ENCODE measurements at places on chromosomes 1 and 21.

- no peak for DNase-seq
These were observed 39.9 kb upstream of the TSPAN2 start for GRCh38 chr1:115129071-115129640.

DNA sequence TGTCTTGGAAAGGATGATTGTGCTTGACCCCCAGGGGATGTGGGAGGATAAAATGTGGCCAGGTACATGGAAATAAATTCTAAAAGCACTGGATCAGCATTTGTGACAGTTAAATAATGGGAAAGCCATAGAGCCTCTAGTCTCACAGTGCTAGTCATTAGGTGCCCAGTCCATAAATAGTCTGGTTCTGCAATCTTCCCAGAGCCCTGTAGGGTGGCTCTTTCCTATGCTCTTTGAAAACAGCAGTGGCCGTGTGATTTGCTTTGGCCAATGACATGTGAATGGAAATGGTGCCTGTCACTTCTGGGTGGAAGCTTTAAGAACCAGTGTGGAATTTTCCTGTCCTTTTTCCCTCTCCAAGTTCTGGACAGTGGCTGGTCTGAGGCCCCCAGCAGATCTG is 113.2 kb downstream of the TRABD2B start:
- DNase-seq: no peak

DNA sequence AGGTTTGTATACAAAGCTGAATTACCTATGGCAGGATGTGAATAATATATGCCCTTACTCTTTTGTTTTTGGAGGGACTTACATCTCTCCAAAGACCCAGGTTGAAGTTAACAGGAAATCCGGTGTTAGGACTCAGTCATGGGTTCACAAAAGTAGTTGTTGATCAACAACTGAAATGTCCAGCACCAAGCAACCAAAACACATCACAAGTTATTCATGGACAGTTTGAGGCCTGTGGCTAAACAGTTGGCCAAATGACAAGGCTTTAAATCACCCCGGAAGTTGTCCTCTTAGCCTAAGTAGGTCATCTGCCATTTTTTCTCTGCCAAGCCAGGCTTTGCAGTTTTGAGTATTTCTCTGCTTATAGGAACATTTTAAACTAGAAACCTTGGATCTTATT is 89.9 kb downstream of the CD247 start:
- DNase-seq: no peak

- DNase-seq: no peak
These were observed 11.8 kb downstream of the OLIG2 start for GRCh38 chr21:33037501-33037900.

DNA sequence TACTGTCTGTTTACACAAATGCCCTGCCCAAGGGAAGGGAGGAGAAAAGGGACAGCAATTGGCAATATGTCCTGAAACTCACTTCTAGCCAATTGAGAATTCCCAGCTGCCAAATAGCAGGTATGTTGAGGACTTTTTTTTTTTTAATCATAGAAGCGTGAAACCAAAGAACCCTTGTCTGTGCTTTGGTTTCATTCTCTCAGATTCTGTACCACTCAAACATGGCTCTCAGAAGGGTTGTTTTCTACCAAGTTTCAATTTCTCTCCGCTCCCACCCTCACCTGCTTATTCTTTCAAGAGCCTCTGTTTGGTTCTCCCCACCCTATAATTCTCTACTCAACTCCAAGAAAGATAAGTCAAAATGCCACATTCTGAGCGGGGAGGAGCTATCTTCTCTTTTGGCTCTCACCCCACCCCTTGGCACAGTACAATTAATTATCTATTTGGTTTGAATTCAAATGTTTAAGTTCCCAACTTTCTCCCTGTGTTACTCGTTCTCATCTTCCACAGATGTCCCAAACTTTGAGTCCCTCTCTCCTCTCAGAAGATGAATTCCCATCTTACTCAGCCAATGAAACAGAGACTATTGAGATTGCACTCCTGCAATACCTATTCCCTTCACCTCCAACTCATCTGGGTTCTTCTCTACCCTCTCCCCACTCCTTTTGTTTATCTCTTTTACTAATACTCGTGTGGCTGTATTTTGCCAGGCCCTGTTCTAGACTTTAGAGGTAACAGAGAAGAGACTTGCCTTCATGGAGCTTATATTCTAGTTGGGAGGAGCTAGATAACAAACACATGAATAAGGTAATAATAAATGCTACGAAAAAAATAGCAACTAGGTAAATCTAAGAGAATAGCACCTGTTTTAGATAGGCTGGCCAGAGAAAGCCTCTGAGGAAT is 3.9 kb upstream of the TP53BP2 start:
- DNase-seq: no peak

DNA sequence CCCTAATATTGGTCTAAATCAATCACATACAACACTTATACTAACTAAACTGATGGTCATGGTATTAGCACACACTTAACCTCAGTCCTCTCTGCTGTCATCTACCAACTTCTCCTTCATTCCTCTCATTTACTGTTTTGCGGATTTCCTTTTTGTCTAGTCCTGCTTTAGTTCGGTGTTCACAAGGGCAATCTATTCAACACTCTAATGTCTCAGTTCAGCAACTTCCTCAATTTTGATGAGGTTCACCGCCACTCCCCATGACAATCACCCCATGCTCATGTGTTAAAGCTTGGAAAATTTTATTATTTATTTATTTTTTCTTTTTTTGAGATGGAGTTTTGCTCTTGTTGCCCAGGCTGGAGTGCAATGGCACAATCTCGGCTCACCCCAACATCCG is 301.1 kb downstream of the PTPRC start:
- no peak for DNase-seq

GRCh38 chr1:186888367-186888766 is 59.6 kb downstream of the PLA2G4A start:
- DNase-seq: no peak

- peak; percentile 4 for DNase-seq
These were observed 94.5 kb upstream of the RAVER2 start for GRCh38 chr1:64650411-64650810.

DNA sequence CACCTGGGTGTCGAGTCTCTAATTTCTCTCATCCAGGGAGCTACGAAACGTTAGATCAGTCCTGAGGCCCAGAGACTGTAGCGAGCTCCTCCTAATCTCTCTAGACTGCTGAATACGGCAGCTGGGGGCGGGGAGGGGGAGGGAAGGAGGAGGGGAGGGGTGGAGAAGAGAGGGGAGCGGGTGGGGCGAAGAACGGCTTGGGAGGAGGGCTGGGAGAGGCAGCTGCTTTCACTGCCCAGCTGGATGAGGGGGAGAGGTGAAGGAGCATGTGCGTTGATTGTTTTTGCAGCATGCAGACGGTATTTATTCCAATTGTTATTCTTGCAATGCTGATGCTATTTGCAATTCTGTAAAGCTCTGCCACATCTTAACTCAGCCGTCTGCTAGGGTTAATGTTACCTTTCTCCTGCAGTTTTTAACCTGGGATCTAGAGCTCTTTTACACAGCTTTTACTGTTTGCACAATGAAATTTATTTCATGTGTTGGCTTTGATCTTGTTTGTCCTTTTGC is 790 bp downstream of the DNAJC6 start:
- DNase-seq: no peak

- DNase-seq: no peak
These were observed 8.2 kb downstream of the RBM15 start for GRCh38 chr1:110347182-110347893.

- DNase-seq: no peak
These were observed 225.3 kb upstream of the B3GALT2 start for GRCh38 chr1:193411714-193412113.

DNA sequence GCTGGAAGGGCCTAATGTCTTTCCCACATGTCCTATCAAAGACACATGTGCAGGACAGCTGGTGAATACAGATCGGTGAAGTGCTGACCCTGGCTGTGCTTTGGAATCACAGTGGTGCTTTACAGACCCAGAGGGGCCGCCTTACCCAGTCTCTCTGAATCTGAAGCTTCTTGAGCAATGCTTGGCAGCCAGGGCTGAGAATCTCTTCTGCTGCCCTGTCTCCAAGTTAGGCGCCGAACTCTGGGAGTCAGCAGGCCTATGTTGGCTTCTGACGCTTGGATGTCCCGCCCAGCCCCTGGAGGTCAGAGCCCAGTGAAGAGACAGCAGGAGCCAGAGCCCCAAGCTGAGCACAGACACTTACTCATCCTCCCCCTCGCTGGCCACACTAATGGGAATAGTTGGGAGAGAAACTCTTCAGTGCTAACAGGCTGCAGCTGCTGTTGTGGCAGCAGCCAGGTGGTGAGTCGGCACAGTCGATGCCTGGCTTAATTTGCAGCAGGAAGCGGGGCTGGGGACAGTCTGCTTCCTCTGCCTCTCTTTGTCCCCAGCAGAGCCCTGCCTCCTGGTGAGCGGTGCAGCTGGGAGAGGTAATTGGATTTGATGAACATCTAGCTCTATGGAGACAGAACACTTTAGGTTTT is 68.1 kb downstream of the URB2 start:
- DNase-seq: peak; percentile 92

DNA sequence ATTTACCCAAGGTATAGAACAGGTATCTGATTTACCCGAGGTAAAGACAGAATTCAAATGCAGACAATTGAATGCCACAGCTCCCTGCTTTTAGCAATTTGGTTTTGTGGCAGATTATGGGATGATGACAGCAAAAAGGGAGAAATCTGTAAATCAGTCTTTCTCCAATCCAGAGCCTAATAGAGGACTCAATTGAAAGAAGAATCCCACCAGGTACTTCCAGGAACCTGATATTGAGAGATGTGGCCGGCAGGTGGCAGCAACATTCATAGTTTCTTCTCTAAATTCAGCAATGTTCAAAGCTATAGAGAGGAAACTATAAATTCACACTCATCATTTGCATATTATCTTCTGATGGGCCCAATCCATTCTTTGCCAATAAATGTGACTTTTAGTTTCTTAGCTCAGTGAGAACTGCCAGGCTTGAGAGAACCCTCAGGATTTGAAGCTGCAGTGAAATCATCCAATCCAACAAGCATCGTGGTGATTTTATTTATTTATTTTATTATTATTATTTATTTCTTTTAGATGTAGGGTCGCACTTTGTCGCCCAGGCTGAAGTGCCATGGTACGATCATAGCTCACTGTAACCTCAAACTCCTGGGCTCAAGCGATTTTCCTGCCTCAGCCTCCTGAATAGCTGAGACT is 9.8 kb upstream of the PHACTR4 start:
- peak; percentile 64 for DNase-seq

DNA sequence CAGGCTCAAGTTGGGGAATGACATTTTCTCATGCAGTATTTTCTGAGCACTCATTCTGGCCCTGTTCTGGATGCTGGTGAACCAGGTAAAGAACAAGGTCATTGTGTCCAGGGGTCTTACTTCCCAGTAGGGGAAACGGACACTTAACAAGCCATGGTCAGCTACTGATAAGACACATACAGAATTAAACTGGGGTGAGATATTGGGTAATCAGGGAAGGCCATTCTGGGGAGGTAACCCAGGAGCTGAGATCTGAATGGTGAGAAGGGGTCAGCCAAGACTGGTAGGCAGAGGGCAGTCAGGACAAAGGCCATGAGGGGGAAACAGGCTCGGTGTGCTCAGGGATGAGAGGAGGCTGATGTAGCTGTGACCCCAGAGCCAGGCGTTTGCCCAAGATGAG is 45.8 kb downstream of the RPS6KA1 start:
- DNase-seq: no peak

- DNase-seq: no peak
These were observed 13.5 kb downstream of the KCNT2 start for GRCh38 chr1:196594700-196595099.

DNA sequence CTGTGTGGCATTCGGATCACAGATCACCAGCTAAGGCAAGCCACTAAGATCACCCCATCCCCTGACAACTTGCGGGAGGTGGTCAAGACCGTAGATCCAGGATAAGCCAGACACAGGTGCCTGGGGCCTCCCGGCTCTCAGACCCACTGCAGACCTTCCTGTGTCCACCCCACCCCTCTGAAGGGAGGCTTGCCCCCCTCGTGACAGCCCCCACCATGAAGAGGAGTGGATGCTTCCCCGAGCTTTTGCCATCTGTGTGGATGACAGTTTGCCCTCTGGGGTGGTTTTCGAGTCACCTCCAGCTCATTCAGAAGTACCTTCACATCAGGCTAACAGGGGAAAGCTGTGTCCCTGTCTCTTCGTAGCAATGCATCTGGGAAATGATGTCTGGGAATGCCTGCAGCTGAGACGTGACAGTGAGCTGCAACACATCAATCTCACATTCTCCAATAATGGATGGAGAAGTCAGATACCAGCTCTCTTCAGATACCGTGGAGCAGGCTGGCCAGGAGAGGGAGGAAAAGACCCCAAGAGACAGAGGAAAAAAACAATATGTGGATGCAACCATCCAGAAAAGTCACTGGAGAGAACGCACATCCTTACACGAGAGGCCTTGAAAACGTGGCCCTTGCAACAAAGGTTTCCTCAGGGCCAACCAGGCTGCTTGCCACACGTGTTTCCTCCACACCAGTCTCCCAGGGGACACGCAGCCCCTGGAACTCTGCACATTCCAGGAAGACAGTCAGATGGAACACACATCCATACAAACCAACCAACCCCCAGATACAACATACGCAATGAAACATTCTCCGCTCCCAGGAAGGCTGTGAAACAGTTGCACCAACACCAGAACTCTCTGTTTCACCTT is 20.4 kb upstream of the FHAD1 start:
- peak; percentile 12 for DNase-seq

DNA sequence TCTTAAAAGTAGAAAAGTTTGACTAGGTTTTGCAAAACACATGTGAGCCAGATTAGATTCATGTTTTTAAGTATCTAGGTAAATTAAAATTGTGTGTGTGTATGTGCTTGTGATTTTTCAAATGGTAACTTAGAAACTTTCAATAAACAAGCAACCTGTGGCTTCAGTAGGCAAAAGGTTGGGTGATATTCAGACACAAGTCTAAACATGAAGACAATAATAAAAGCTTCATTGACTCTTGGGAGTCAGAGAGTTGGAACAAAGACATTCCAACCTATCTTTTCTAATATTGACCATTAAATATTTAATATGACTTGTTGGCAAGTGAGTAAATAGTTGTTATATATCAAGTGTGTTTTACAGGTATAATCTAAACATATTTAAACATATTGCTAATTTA is 1049.6 kb upstream of the ADGRL4 start:
- no peak for DNase-seq

GRCh38 chr1:169348383-169349036 is 19.1 kb downstream of the NME7 start:
- peak; percentile 60 for DNase-seq

DNA sequence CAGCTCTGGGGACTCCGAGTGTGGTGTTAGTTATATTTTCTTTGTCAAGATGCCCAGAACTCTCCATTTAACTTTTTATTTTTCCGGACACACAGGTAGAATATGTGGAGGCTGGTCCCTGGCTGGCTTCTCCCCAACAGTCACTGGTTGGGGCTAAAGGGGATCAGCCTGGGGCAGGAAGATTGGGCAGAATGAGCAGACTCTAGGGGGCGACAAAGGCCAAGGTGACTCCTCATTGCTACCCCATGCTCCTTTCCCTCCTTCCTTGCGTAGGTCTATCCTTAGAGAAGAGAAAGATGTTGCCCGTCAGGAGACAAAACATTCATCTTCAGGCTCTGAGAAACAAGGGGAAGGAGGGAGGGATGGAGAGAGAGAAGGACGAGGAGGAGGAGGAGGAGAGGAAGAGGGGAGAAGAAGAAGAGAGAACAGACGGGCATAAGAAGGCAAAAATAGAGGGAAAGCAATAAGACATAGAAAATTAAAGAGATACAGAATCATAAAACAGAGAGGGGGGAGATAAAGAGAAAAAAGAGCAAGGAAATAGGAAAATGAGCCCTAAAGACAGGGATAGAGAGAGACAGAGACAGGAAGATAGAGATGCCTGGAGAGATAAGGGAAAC is 89.9 kb downstream of the FOXD2 start:
- DNase-seq: no peak

GRCh38 chr1:12438349-12438924 is 179.6 kb downstream of the DHRS3 start:
- DNase-seq: no peak
